Globus pallidus (tissue), 1 donor: ENCODE measurements at places on chromosomes 1 and 21.
A peak's percentile ranks its signal among the peaks of the same experiment; 100 is the strongest.

GRCh38 chr1:43482215-43482614 lies 28.5 kb upstream of the HYI start:
- DNase-seq, result no peak

DNA sequence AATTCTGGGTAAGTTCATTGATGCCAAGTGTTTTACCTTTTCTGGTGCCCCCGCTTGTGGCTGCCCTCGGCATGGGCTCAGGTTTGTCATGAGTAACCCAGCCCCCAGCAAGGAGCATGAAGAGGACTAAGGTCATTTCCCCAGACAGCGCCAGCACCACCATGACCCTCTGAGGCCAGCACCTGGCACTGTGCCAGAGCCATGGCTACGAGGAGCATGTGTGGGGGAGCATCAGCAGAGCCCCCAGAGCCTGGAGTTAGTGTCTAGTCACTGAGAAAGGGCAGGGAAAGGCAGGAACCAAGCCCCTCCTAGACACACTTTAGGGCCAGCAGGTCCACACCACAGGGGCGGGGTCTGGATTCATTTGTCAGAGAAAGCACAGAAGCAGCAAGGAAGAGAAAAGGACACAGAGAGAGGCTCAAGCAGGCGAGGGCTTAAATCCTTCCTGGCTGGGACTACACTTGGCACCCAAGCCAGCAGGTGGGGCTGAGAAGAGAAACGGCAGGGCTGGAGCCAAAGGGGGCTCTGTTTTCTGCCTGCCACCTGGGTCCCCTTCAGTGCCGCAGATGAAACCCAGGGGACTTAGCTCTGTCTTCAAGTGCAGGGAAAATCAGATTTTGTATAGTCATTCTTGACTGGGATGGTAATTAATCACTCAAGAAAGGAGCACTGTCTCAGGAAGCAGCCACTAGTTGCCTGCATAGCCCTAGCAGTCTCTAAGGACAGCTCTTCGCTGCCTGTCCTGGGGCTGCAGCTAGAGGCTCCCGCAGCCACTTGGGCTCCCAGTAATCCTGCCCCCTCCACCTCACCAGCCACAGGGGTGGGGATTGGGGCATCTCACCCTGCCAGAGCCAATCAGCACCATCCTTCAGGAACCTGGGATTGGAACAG lies 79.6 kb upstream of the ZC3H12A start:
- no peak for DNase-seq

GRCh38 chr1:58804853-58805565 lies 21.2 kb upstream of the JUN start:
- DNase-seq, result no peak

GRCh38 chr1:159594625-159595405 lies 7.2 kb downstream of the APCS start:
- no peak for DNase-seq

- peak; percentile 68 for DNase-seq
Observed at GRCh38 chr1:215567491-215568298, 591 bp downstream of the KCTD3 start.

DNA sequence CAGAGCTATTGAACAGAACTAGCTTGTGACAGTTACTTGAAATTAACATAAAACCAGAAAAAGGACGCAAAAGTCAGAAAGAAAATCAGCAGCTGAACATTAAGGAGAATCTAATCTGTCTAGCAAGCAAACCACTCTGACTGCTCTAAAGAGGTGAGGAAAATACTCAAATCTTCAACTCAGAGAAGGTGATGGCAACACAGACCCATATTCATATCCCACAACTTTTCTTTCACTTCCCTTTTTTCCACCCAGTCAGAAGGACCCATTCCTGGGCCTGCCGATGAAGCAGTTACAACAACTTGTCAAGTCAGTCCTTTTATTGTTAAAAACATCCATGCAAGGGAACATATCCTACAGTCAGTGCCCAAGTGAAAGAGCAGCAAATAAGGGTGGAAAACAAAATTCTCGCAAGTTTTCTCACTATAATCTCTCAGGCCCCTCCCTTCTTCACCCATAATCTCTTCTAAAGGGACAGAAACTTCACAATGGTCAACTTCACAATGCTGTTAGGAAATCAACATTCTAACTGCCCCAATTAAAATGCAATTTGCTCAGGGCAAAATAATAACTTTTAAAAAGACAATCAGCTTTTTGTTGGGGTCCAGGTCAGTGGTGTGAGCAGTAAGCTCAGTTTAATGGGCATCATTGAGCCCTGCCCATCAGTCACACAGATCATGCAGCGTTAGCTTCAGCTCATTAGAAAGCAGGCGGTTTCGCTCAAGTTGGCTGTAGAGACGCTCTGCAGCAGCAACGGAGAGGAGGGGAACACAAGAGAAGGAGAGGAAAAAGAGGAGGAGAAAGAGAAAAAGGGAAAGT lies 3.6 kb upstream of the NUP210L start:
- no peak for DNase-seq

GRCh38 chr21:27495836-27496235 lies 528.9 kb upstream of the ADAMTS5 start:
- no peak for DNase-seq

- no peak for DNase-seq
Observed at GRCh38 chr1:225539069-225539468, 111.2 kb upstream of the LBR start.

DNA sequence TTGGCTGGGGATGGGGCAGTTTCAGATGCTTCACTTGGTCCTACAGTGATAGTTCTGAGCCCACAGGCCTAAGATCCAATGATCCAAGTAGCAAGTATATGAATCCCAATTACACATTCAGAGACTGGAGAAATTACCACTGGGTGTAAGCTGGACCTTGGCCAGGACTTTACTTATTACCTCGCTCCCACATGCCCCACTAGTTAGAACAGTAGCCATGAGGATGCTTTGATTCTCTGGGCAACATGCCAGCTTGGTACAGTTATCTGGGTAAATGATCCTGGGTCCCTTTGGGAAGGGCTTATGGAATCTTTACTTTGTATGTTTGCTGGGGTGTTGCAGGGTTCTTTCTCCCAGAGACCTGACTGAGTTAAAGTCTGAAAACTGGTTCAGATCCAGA lies 5.0 kb upstream of the FCAMR start:
- no peak for DNase-seq

- DNase-seq, result no peak
Observed at GRCh38 chr1:147611021-147611426, 59.3 kb downstream of the ACP6 start.

- no peak for DNase-seq
Observed at GRCh38 chr1:95096218-95096841, 20.8 kb upstream of the TLCD4 start.

GRCh38 chr1:109425391-109426280 lies 612 bp downstream of the PSMA5 start:
- no peak for DNase-seq

GRCh38 chr1:169160845-169161495 lies 54.5 kb downstream of the ATP1B1 start:
- no peak for DNase-seq

- no peak for DNase-seq
Observed at GRCh38 chr1:17136936-17137335, 17.7 kb upstream of the PADI2 start.

DNA sequence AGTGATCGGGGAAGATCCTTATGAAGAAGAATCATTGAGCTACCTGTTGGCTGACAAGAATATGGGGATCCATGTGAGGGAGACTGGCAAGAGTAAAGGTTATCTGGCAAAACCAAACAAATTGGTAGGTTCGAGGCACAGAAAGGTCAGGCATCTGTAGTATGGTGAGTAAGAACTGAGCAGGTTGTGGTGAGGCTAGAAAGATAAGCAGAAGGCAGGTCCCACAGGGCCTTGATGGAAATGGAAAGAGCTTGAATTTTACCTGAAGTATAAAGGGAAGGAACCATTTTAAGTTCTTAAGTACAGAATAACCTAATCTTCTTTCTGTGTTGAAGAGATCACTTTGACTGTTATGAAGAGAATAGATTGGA lies 11.1 kb downstream of the PTPRC start:
- no peak for DNase-seq

- peak; percentile 15 for DNase-seq
Observed at GRCh38 chr1:173193639-173194038, 13.5 kb downstream of the TNFSF4 start.

DNA sequence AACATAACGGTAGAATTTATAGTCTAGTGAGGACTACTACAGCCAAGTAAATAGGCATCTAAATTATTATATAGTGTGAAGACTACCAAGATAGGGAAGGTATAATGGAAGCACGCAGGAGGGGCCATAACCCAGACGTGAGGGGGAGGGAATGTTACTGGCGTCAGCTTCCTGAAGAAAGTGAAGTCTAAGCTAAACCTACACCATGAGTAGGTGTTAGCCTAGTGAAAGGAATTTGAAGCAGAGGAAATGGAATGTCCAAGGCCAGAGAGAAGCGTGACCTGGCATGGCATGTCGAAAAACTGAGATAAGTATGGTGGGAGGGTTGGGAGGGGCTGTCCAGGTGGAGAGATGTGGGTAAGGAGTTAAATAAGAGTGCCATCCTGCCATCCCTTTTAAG lies 140.5 kb downstream of the SLC44A5 start:
- no peak for DNase-seq

DNA sequence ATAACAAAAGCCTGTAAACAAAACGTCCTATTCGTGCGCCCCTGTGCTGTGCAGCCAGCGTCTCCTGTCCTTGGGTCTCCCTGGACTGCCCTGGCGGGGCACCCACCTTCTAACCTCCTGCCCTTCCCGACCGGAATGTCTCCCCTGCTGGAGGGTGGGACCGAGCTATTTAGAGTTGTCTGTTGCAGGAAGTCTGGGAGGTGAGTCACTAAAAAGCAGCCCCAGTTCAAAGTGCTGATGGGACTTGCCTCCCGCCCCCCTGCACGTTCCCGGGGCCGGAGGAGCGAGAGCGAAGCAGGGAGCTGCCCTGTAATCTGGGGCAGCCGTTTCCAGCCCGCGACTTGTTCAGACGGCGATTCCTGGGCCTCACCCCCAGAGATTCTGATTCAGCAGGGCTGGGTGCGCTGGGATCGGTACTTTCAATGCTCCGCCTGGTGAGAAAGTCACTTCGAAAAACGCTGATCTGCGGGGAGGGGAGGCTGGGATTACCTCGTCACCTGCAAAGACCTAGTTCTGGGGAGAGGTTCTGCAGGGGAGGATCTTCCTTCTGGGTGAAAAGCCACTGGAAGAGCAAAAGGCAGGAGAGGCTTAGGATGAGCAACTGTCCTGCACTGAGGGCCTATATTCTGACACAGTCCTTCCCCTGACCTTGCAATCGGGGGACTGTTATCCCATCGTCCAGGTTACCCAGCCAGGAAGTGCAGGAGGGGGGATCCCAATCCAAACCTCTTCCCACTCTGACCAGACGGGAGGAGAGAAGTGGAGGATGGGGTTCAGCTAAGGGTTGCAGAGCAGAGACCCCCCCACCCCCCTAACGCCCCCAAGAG lies 1.2 kb upstream of the DHRS3 start:
- DNase-seq, result no peak

DNA sequence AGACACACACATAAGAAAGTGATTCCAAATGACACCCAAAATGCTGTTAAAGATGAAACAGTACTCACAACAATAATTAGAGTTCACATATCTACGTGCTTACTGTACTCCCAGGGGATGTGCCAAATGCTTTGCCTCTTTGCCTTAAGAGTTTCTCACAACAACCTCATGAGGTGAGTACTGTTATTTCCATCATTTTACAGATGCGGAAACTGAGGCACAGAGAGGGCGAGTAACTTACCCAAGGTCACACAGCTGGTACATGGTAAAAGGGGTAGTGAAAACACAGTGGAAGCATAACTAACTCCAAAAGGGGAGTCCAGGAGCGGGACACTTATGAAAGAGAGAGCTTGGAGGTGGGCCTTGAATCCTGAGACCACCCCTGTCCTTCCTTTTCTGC lies 171.8 kb downstream of the ACTL8 start:
- DNase-seq, result no peak

DNA sequence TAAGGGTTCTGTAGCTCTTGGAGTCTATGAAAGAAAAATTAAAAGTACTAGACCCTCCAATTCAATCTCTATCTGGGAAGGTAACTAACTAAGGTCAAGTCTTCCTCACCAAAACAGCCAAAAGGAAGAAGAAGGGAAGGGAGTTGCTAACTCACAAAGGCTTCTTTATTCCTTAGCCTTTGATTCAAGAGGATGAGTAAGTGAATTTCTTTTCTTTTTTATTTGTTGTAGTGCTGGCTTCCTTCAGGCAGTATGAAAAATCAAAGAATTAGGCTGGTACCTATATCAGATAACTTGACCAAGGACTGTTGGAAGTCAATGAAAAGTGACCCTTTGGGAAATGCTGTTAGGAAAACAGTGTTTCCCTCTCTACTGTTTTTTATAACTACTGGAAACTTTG lies 144.4 kb upstream of the NRIP1 start:
- DNase-seq, result no peak

GRCh38 chr21:39022863-39023693 lies 160.2 kb downstream of the PSMG1 start:
- DNase-seq, result no peak

GRCh38 chr1:214078950-214079349 lies 91.2 kb downstream of the PROX1 start:
- DNase-seq, result no peak

GRCh38 chr21:30582870-30583269 lies 7.3 kb downstream of the KRTAP22-2 start:
- no peak for DNase-seq

GRCh38 chr1:12775443-12775842 lies 1.9 kb downstream of the PRAMEF12 start:
- no peak for DNase-seq

DNA sequence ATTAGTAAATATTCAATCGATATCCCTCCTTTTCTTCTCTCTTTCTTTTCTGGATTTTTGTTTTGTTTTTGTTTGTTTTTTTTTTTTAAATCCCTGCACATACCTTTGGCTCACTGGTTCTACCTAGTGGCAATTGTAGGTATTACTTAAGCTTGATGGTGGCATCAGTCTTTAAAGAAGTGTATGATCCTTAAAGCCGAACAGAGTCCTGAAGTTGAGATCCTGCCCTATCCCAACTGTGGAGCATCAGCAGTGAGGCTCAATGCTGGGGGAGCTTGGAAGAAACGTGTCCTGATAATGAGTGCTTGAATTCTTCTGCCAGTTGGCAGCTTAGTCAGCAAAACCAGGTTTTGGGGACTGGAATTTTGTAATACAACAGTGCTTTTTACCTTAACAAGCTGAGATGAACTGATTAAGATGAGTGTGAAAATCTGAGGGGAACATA lies 60.8 kb downstream of the FASLG start:
- DNase-seq, result no peak

- DNase-seq, result no peak
Observed at GRCh38 chr1:221735999-221736398, 5.9 kb downstream of the DUSP10 start.

- DNase-seq, result no peak
Observed at GRCh38 chr1:240562111-240562590, 49.8 kb downstream of the GREM2 start.

DNA sequence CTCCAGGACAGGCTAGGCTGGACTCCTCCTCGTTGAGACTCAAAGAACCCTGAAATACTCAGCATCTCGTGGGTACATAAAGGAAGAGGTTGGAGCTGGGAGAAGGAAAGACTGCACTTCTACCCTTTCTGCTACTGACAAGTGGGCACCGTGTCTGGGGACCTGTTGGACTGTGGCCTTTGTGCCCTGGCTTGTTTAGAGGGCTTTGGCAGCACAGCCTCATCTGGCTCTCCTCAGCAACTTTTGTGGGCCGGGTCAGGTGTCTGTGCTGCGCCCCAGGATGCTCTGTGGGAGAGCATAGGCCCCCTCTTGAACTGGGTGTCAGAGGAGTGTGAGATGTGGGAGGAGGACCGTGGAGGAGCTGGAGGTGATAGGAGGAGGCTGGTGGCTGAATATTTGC lies 142.4 kb downstream of the FCRL5 start:
- DNase-seq, result no peak

- DNase-seq, result no peak
Observed at GRCh38 chr21:45997495-45998275, 16.1 kb downstream of the COL6A1 start.
